ENCODE measurements at places on chromosomes 1 and 21.

GRCh38 chr1:170495006-170495405 lies 37.0 kb upstream of the GORAB start:
- DNase-seq = no peak

- DNase-seq = no peak
Observed at GRCh38 chr1:93702111-93702827, 20.6 kb upstream of the BCAR3 start.

DNA sequence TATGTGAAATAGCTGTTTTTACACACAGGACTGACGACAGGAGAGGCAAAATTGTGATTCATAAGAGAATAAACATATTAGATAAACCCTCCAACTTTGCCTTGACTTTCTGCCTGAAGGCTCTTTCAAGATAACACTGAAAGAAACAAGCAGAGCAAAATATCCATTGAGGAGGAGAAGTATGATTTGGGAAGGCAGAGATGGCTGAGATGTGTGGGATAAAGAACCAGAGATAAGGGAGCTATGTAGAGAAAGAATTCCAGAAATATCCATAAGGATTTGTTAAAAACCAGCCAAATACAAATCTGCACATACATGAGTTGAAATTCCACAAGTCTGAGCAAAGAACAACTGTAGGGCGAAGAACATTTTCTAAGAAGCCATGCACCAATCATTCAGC lies 1064.7 kb downstream of the PLA2G4A start:
- no peak for DNase-seq

DNA sequence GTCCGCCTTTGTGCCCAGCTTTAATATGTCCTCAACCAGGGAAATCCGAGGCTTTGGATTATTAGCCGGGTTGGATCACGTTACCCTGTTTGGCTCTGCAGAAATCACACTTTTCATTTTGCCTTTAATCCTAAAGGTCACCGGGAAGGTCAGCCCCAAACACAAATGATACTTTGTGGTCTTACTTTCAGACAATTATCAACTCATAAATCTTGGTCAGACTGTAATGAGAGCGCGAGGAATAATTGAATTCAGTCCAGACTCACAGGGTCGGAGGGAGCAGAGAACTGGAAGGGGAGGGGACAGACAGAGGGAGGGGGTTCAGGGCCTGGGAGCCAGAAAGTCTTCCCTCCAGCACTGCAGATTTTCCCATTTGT lies 91.7 kb upstream of the NFIA start:
- no peak for DNase-seq

- no peak for DNase-seq
Observed at GRCh38 chr21:33587792-33588484, 546 bp downstream of the DONSON start.
